ENCODE measurements at places on chromosomes 6 and 20.

DNA sequence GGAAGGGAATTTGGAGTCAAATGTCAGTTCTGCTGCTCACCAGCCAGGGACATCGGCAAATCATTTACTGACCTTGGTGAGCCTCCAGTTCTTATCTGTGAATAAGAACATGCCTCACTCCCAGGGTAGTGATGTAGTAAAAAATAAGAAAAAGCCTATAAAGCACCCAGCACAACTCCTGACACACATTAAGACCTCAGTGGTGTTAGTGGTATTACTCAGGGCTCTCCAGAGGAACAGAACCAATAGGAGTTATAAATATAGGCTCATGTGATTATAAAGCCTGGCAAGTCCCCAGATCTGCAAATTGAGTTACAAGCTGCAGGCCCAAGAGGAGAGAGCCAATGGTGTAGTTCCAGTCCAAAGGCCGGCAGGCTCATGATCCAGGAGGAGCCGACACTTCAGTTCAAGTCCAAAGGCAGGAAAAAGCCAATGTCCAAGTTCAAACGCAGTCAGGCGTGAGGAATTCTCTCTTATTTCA lies 71.3 kb upstream of the EYA2 start:
- DNase-seq = no peak

GRCh38 chr20:53748821-53749421 lies 155.3 kb upstream of the ZNF217 start:
- DNase-seq = no peak

GRCh38 chr20:10376270-10377075 lies 57.5 kb downstream of the MKKS start:
- DNase-seq = no peak

GRCh38 chr6:83847179-83847578 lies 6.0 kb upstream of the RIPPLY2 start:
- DNase-seq = no peak

- no peak for DNase-seq
These were observed 20.8 kb downstream of the ULBP3 start for GRCh38 chr6:150048099-150048498.

DNA sequence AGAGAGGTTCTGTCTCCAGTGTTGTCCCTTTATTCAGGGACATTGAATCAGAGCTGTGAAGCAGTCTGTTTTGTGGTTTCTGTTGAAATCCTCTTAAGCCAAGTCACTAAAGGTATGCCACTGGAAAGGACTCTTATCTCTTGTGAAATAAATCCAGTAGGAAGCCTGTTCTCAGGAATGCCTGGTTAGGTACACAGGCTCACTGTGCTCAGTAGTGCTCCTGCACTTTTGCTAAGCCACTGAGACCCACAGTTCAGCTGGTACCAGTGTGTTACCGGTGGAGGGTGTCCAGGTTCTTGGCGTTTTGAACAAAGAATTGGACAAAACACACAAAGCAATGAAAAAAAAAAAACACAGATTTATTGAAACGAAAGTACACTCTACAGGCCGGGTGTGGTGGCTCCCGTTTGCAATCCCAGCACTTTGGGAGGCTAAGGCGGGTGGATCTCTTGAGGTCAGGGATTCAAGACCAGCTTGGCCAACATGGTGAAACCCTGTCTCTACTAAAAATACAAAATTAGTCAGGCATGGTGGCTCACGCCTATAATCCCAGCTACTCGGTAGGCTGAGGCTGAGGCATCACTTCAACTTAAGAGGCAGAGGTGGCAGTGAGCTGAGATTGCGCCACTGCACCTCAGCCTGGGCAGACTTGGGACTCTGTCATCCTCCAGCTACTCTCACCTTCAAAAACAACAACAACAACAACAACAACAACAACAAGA lies 186.1 kb downstream of the JARID2 start:
- DNase-seq = no peak

- DNase-seq = no peak
These were observed 106.7 kb upstream of the FLRT3 start for GRCh38 chr20:14444106-14444505.

DNA sequence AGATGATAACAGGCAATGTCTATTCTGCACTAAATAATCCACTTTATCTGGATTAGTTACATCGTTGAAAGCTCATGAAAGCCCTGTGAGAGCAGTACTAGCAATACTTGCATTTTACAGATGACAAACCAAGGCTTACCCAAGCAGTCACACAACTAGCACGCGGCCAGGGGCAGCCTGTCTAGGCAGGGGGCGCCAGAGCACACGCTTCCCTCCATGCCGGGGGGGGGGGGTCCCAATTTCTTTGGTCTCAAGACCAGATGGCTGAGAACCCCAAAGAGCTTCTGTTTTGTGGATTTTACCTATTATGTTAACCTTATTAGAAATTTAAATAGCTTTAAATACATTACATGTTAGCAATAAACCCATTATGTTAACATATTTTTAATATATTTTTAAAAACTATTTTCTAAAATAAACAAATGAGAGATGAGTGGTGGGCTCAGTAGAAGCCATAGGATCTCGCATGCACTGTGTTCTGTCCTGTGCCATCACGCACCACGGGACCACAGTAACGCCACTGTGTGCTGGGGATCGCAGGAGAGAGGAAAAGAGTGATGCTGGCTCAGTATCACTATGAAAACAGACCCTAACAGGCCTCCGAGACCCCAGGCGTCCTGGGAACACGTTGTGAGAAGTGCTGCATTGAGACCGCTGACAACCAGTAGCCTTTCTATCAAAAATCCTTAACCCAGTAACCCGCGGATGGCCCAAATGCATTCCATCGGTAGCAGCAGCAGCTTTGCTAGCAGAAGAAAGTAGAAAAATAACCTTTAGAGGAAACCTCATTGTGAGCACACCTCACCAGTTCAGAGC lies 5.3 kb upstream of the PRR18 start:
- no peak for DNase-seq

DNA sequence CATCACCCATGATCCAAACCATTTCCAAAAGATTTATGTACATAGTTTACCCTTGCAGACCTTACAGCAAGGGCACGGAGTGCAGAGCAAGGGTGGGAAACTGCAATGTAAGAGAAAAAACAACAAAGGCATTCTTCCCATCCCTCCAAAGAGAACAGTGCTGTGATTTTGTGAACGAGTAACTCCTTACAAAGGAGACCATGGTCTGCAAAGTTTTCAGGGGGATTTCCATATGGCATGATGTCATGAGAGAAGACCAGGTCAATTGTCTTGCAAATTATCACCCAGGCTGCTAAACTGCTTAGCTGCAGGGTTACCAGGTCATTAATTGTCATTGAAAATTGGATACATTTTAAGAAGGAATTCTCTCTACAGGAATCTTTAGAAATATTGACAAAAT lies 58.3 kb downstream of the LAMP5 start:
- no peak for DNase-seq

GRCh38 chr6:90264561-90264960 lies 32.1 kb downstream of the BACH2 start:
- no peak for DNase-seq

DNA sequence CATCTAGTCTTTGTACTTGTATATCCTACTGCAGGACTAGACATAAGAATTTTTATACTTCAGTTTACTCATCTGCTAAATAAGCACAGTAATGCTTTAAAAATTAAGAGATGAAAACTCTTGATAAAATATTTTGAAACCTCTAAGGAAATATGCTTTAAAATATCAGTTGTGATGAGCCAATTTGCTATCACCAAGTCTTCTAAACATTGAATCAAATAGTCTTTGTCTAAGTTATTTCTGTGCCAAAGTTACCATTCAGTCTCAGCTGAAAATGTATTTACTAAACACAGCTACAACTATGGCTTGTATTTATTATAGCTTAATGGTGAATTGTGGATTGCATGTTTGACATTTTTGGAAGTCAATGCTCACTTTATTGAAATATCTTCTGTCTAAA lies 46.2 kb upstream of the RFPL4B start:
- DNase-seq = no peak

- DNase-seq = no peak
These were observed 46.5 kb downstream of the FAM217A start for GRCh38 chr6:4032475-4032874.

DNA sequence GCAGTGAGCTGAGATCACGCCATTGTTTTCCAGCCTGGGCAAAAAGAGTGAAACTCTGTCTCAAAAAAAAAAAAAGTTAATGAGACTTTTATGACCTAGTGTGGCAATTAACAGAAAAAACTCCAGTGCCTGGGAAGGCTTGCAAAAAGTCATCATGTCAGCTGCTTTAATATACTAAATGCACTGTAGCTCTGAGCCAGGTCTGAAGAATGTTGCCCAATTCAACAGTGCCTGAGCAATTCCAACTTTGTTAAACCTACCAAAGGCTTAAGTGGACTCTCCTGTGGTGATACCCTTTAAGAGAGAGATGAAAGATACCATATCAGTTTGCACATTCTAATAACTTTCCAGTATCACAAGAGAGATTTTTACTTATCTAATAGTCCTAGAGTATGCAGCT lies 6.5 kb upstream of the ROS1 start:
- DNase-seq = no peak

GRCh38 chr6:18100296-18100695 lies 22.2 kb downstream of the NHLRC1 start:
- DNase-seq = no peak

DNA sequence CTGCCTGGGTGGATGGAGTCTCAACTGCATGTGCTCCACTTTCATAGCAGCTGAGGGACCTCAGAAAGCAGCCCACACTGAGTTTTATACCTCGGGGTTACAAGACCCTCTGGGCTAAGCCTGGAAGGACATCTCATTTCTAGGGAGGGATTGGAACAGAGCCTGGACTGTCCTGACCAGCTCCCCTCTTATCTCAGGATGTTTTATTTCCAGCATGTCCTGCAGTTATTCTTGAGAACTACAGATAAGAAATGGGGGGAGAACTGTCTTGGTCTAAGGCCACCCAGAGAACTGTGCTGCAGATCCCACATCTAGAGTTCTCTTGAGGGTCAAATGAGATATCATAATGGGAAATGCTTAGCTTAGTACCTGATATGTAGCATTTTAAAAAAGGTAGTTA lies 97.3 kb upstream of the CHD6 start:
- DNase-seq = no peak

DNA sequence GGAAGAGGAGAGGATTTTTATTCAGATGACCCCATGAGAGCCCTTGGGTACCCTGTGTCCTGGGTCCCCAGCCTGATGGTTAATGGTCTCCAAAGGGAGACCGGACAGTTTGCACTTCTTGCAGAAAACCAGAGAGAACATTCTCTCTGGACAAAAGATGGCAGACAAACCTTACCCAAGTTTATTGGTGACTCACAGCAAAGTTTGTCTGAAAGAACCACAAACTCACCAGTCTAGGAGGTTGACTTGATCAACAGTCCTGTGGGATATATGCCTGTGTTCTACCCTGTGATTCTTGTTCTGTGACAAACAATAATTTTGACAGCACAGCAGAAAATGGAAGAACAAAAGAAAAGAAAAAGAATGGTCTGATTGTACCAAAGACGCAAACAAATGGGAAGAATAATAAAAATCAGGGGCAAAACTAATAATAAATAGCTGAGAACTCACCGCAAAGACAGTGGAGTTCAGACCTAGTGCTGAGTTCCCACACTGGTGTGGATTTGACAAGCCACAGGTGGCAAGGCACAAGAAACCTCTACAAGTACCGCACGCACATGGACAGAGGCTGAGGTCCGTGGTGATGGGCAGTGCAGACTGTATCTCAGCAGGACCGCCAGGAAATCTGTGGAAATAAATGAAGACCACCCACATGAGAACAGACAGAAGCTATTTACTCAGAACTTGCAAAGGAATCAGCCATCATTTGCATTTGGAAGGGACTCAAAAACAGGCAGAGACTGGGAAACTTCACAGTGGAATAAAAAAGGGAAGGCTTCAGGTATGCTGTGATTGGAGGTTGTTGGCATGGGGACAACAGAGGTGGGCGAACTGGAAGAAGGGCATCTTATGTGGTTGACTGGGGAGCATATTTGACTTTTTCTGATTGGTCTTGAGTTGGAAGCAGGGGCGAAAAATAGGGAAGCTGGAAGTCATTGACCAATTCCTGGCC lies 246.3 kb upstream of the RNF24 start:
- DNase-seq = no peak

DNA sequence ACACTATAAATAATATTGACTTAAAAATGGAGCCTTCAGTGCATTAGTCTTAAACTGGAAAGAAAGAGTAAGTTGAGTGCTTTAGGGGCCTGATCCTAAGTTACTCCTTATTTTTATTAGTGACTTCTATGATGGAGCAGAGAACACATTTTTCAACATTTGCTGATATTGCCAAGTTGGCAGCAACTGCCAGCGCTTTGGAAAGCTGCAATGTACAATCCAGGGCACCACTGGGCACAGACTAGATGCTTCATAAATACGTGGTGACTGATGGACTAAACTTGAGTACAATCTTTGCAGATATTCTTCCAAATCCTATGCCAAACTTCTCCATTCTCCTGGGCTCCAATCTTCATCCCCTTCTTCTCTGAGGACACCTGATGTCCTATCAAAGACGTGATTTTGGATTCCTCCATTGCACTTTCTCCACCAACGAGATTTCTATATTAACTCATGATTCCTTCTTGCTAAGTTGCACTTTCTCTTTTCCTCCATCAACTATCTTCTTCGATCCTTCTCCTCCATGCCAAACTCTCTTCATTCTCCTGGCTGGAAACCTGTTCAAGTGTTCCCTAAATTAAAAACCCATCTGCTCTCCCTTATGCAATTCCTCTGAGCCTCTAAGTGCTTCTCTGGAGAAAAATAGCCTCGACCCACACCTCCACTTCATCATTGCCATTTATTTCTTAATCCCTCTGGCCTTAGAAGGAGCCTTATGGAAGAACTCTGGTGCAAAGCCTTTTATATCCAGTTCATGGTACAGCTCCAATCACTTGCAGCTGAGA lies 28.5 kb upstream of the PAK5 start:
- DNase-seq = no peak

GRCh38 chr6:166926748-166927147 lies 29.6 kb downstream of the RNASET2 start:
- DNase-seq = no peak

DNA sequence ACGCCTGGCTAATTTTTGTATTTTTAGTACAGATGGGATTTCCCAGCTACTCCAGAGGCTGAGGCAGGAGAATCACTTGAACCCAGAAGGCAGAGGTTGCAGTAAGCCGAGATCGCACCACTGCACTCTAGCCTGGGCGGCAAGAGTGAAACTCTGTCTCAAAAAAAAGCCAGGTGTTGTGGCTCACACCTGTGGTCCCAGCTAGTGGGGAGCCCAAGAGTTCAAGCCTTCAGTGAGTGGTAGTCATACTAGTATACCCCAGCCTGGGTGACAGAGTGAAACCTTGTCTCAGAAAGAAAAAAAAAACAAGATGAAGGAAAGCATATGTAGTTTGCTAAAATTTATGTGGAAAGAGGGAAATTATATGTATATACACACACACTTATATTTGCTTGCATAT lies 20.0 kb upstream of the POU5F1 start:
- DNase-seq = no peak

- no peak for DNase-seq
These were observed 16.6 kb downstream of the TBC1D20 start for GRCh38 chr20:445514-446336.

- no peak for DNase-seq
These were observed 567.6 kb upstream of the MMS22L start for GRCh38 chr6:97850458-97851212.

DNA sequence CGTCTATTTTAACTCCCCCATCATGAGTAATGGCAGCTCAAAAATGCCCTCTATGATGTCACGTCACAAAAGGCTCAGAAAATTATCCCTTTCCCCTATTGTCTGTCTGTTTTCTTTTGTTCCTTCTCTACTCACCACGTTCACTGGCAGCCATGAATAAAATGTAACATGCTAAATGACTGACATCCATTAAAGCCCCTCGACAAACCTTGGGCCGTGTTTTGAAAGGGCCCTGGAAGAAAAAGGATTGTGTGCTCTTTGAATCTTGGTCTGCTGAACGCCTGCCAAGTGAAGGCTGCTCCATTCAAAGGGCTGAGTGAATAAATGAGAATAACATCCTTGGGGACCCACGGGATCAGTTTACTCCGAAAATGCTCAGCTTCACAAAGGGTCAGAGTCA lies 118.7 kb downstream of the RPS12 start:
- no peak for DNase-seq
